ENCODE measurements at places on chromosomes 12 and 14. TPM values are rescaled to one million over a fixed set of nuclear protein-coding genes. Genes with fewer than 3 reads are reported as not detected.

DNA sequence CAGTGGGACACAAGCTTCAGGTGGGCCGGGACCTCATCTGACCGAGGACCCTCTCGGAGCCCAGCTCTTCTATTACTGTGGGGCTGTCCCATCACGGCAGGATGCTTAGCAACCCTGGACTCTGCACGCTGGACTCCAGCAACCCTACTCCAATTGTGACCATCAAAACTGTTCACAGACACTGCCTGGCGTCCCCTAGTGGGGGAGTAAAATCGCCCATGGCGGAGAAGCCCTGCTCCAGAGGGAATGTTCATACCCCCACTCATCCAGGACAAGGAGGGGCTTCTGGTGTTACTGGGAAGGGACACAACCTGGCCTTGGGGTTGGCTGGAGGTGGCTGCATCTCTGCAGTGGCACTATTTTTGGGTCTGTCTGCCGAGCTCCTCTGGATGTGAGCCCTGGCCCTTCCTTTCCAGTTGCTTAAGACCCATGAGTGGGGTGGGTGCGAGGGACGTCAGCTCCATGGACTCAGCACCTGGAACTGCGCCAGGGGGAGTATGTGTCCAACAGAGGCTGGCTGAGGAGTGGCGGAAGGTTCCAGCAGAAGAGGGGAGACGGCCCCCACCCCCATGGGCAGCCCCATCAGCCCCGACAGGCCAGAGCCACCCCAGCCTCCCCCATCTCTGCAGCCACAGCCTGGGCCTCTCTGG is 103.8 kb downstream of the RFLNA start:
- peak overlapping the region; percentile 91 for H3K27ac ChIP-seq
- peaks cover 8% of the 10 kb centered on the region for H3K36me3 ChIP-seq
- no peaks in the 10 kb centered on the region for H3K27me3 ChIP-seq

DNA sequence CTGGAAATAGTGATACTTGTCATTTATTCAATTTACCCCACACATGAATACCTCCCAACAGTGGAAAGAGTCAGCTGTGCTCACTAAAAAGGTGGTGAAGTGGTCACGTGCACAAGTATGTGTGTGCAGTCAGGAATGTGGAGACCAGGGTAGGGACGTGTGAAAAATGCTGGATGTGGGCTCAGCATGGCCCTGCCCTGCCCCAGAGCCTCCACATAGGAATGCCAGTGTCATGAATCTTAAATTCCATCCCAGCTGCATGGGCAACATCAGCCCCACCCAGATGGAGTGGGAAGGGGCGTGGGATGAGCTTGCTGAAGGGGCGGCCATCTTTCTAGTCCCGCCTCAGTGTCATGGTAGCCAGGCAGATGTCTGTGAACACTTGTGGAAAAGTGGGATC is 87.7 kb downstream of the C12orf75 start:
- no peak overlapping the region for H3K4me3 ChIP-seq
- H3K27me3 ChIP-seq: no peaks in the 10 kb centered on the region
- no peak overlapping the region for H3K27ac ChIP-seq
- H3K4me1 ChIP-seq: no peaks in the 10 kb centered on the region
- no peaks in the 10 kb centered on the region for H3K36me3 ChIP-seq

GRCh38 chr14:76537906-76538647 is 162.1 kb downstream of the ESRRB start:
- no peak overlapping the region for H3K27ac ChIP-seq
- H3K27me3 ChIP-seq: no peaks in the 10 kb centered on the region
- no peak for DNase-seq
- no peaks in the 10 kb centered on the region for H3K36me3 ChIP-seq

DNA sequence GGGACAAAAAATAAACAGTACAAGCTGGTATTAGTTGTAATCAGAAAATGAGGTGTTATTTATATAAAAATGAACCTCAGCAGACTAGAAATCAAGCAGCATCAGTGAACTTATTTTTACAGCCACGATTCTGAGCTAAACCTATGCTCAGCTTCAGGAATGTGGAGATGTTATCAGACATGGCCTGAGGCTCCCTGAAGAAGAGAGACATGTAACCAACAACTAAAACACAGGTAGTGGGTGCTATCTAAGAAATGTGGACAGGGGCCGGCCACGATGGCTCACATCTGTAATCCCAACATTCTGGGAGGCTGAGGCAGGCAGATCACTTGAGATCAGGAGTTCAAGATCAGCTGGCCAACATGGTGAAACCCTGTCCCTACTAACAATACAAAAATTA is 534.3 kb downstream of the VRK1 start:
- no peak for DNase-seq
- H3K27me3 ChIP-seq: no peaks in the 10 kb centered on the region
- H3K4me1 ChIP-seq: no peaks in the 10 kb centered on the region
- no peak overlapping the region for H3K27ac ChIP-seq

- H3K4me3 ChIP-seq: no peak overlapping the region
- no peaks in the 10 kb centered on the region for H3K27me3 ChIP-seq
- H3K36me3 ChIP-seq: no peaks in the 10 kb centered on the region
- no peak overlapping the region for H3K27ac ChIP-seq
Observed at GRCh38 chr14:97428808-97429440, 631.7 kb downstream of the VRK1 start.

DNA sequence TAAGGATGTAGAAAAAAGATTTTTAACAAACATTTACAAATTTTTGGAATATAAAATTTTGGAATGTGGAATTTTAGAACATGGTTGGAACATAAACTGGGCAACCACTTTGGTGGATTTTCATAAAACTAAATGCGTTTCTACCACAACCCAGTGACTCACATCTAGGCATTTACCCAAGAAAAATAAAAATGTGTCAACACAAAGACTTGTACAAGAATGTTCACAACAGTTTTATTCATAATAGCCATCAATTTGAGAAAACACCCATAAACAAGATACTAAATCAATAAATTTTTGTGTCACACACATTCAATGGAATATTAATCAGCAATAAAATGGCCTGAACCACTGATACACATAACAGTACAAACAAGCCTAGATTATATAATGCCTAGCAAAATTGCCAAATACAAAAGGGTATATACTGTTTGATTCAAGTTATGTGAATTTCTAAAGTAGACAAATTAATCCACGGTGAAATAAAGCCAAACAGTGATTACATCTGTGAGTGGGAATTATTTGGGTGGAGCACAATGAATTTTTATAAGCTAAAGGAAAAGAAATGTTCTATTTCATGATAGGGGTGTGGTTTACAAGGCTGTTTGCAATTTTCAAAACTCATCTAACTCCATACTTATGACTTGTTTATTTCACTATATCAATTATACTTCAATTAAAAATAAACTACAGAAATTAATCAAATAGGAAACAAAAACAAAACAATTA is 415.2 kb upstream of the OR4E1 start:
- H3K36me3 ChIP-seq: no peaks in the 10 kb centered on the region
- DNase-seq: no peak
- H3K4me3 ChIP-seq: no peak overlapping the region
- H3K27ac ChIP-seq: peak overlapping the region; percentile 74

- H3K36me3 ChIP-seq: no peaks in the 10 kb centered on the region
- H3K27me3 ChIP-seq: no peaks in the 10 kb centered on the region
- DNase-seq: no peak
- H3K4me3 ChIP-seq: no peak overlapping the region
Observed at GRCh38 chr12:132395192-132395907, 66.0 kb upstream of the GALNT9 start.

DNA sequence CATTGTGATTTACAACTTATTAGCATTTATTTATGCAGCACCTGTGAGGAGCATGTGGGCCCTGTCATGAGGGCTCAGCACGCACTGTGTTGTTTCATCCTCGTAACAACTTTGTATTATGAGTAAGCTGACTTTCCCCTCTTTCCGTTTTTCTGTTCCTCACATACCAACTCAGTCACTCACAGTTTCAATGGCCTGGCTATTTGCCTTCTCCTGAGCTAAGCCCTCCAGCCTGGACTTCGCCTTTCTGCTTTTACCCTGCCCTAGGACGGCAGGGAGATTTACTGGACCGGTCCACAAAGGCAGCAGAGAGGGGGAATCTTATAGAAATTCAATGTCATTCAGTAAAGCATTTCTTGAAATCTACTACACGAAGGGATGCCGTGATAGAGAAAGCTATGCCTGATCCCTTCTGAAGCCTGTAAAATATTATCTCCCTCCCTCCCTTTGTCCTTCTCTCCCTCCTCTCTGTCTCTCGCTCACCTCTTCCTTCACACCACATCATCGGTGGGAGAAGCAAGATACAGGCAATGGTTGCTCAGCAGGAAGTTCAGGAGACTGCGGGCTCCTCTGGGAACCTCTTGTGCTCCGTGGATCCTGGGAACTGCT is 219.2 kb upstream of the TBX3 start:
- no peak overlapping the region for H3K4me3 ChIP-seq
- no peaks in the 10 kb centered on the region for H3K4me1 ChIP-seq
- H3K36me3 ChIP-seq: no peaks in the 10 kb centered on the region
- no peak overlapping the region for H3K27ac ChIP-seq

DNA sequence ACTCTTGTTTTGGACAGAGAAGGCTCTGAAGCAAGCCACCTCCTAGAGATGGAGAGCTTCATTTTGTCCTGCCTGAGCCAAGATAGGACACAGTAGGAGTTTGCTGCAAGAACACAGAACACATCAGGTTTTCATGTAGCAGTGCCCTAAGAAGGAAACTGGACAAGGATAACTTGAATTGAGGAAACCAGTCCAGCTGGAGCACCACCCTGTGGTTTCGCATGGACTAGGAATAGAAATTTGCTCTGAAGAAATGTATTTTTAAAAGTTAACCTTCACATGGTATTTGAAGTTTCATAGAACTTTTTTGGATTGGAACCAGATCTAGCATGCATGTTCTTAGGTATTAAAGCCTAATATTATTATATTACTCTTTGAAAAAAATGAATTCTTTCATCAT is 68.8 kb downstream of the RERG start:
- DNase-seq: no peak
- no peaks in the 10 kb centered on the region for H3K27me3 ChIP-seq

The LGALS3 gene
- total RNA-seq: 526 TPM

The BIN2 gene
- total RNA-seq: 2.8 TPM

The TIGAR gene
- total RNA-seq: 4.4 TPM

The KLHL33 gene
- 1.2 TPM for total RNA-seq

The NDUFA12 gene
- 82.3 TPM for total RNA-seq

The SMCO2 gene
- total RNA-seq: not detected
